PC-9 (cell line): ENCODE measurements at places on chromosomes 12 and 14. TPM values are rescaled to one million over a fixed set of nuclear protein-coding genes. Genes with fewer than 3 reads are reported as not detected.

Gene CGRRF1
- total RNA-seq: 10.3 and 11.3 TPM in 2 replicates

Gene TEX22
- total RNA-seq: 2.6 and 6.5 TPM in 2 replicates

Gene TSHR
- total RNA-seq: not detected in 2 replicates

Gene CDC42BPB
- total RNA-seq: 203 and 209 TPM in 2 replicates

Gene NEUROD4
- total RNA-seq: not detected in 2 replicates

DNA sequence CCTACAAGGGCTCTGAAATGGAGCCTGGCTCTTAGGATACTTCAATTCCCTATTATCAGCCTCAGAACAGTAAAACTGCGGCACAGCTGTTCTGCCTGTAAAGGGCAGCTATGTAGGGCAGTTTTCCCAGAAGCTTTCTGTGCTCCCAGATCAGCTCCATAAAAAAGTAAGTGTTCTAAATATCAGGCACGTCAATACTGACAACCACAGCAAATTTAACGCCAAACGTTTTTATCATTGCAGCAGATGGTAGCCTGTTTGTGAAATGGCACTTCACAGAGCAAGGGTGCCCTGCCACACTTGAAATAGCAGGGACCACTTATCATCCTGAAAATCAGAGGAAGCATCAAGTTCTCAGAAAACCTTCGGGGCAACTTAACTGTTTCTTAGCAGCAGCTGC lies 54.8 kb upstream of the PTHLH start:
- H3K27ac ChIP-seq: peak overlapping the region; percentile 47
- DNase-seq: no peak
- H3K36me3 ChIP-seq: no peaks in the 10 kb centered on the region
- no peaks in the 10 kb centered on the region for H3K27me3 ChIP-seq

DNA sequence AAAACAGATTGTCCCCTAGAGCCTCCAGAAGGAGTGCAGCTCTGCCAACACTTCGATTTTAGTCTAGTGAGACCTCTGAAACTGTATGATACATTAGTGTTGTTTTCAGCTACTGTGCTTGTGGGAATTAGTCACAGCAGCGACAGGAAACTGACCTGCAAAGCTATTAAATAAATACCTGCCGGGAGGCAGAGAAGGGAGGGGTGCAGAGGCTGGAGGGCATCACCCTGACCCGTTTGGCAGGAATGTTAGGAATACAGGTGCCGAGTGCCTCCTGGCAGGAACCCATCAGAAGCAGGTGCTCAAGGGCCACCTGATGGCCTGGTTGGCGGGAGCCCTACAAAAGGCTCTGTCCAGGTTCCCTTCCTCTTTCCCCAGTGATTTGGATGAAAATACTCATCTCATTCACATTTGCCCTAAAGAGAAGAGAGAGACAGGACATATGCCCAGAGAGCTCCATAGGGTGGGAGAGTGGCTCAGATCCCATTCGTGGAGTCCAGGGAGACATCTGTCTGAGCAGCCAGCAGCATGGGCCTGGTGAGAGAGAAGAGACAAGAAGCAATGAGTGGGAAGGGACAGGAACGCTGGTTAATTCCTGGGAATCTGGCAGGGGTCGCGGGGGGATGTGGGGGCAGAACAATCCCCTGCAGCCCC lies 44.6 kb downstream of the C14orf132 start:
- peak overlapping the region; percentile 71 for H3K27ac ChIP-seq
- H3K36me3 ChIP-seq: no peaks in the 10 kb centered on the region
- H3K27me3 ChIP-seq: no peaks in the 10 kb centered on the region
- peak; percentile 53 for DNase-seq
- no peak overlapping the region for H3K4me3 ChIP-seq
- peaks cover 63% of the 10 kb centered on the region for H3K4me1 ChIP-seq

GRCh38 chr12:87846045-87846444 lies 183.2 kb downstream of the C12orf50 start:
- no peak overlapping the region for H3K4me3 ChIP-seq
- no peaks in the 10 kb centered on the region for H3K36me3 ChIP-seq
- no peak overlapping the region for H3K27ac ChIP-seq
- no peaks in the 10 kb centered on the region for H3K4me1 ChIP-seq
- DNase-seq: no peak

- no peak for DNase-seq
- no peak overlapping the region for H3K4me3 ChIP-seq
- no peak overlapping the region for H3K27ac ChIP-seq
- no peaks in the 10 kb centered on the region for H3K27me3 ChIP-seq
These were observed 28.8 kb upstream of the PTGDR start for GRCh38 chr14:52238682-52239081.

- no peaks in the 10 kb centered on the region for H3K36me3 ChIP-seq
- no peak overlapping the region for H3K27ac ChIP-seq
- H3K4me1 ChIP-seq: no peaks in the 10 kb centered on the region
- H3K4me3 ChIP-seq: no peak overlapping the region
- no peaks in the 10 kb centered on the region for H3K27me3 ChIP-seq
- no peak for DNase-seq
These were observed 186.3 kb upstream of the CLEC14A start for GRCh38 chr14:38442208-38442607.

DNA sequence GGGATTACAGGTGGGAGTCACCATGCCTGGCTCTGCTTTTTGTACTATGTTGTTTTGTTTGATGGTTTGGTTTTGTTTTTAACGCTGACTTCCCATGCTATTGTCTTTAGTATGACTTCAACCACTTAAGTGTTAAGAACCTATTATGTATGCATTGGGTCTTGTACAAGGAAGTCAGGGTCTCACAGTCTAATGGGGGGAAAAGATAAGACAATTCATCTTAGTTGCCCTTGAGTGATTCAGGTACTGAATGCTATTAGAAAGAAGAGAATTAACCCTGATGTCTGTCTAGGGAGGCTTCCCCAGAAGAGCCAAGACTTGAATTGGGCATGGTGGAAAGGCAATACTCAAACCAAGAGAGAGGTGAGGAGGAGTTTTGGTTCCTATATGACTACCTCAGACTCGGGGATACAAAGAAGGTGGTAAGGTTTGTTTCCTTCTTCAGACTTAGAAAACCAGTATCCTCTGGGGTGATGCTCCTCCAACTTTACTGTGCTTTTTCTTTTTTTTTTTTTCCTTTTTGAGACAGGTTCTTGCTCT lies 64.6 kb downstream of the SUSD6 start:
- no peaks in the 10 kb centered on the region for H3K27me3 ChIP-seq
- H3K4me1 ChIP-seq: no peaks in the 10 kb centered on the region
- no peak overlapping the region for H3K27ac ChIP-seq
- no peak overlapping the region for H3K4me3 ChIP-seq
- no peak for DNase-seq

DNA sequence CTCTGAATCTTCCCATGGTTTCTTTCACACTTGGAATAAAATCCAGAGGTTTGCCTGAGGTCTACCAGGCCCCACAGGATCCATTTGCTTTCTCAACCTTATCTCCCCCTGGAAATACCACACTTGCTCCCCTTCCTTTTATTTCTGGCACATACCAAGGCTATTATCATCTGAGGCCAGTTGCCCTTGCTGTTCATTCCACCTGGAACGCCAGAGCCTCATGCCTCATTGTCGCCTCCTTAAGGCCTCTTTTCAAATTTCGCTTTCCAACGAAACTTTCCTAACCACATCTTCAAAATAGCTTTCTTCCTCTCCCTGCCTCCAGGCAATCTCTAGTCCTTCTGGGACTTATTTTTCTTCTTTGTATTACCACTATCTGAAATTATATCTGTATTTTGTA lies 11.2 kb upstream of the LRIG3 start:
- H3K4me1 ChIP-seq: no peaks in the 10 kb centered on the region
- H3K27ac ChIP-seq: no peak overlapping the region
- DNase-seq: no peak
- no peak overlapping the region for H3K4me3 ChIP-seq

GRCh38 chr12:54277823-54278276 lies 2.1 kb downstream of the CBX5 start:
- H3K27ac ChIP-seq: peak overlapping the region; percentile 94; the same call in 1 of the 2 replicates
- peaks cover 53% of the 10 kb centered on the region for H3K36me3 ChIP-seq
- peaks cover 22% of the 10 kb centered on the region for H3K4me1 ChIP-seq
- no peaks in the 10 kb centered on the region for H3K27me3 ChIP-seq
- no peak for DNase-seq

DNA sequence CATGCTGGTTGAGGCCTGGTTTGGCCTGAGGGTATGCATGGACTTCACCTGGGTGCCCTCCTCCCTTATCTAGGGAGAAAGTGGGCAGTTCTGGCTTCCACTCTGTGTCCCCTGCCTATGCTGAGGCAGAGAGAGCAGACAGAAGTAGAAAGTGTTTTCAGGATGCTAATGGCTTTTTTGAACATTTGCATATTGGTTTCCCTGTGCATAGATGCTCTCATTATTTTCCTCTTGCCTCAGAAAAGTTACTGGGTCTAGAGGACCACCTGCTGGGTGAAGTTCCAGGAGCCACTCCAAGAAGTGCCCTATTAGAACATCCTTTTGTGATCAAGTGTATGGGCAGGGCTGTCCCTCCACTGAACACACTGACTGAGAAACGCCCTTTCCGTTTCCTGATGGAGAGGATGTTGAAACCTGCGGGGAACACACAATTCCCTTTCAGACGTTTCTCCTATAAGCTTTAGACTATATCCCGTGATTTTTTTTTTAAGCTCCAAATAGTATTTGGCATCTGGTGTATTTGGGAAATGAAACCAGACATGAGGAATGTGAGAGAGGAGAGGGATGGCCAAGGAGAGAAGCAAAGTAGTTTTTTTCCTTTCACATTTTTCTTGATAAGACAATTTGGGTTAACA lies 66.6 kb downstream of the DAAM1 start:
- H3K4me1 ChIP-seq: no peaks in the 10 kb centered on the region
- no peak overlapping the region for H3K27ac ChIP-seq
- no peaks in the 10 kb centered on the region for H3K36me3 ChIP-seq
- no peak overlapping the region for H3K4me3 ChIP-seq

- peaks cover 9% of the 10 kb centered on the region for H3K4me1 ChIP-seq
- no peaks in the 10 kb centered on the region for H3K36me3 ChIP-seq
- no peak for DNase-seq
- no peaks in the 10 kb centered on the region for H3K27me3 ChIP-seq
- H3K4me3 ChIP-seq: no peak overlapping the region
- no peak overlapping the region for H3K27ac ChIP-seq
These were observed 82.0 kb downstream of the CATSPERB start for GRCh38 chr14:91649930-91650329.

- no peak for DNase-seq
- no peak overlapping the region for H3K4me3 ChIP-seq
- no peak overlapping the region for H3K27ac ChIP-seq
- H3K4me1 ChIP-seq: no peaks in the 10 kb centered on the region
- H3K36me3 ChIP-seq: no peaks in the 10 kb centered on the region
These were observed 9.7 kb downstream of the SLC25A47 start for GRCh38 chr14:100332797-100333196.

GRCh38 chr12:68349220-68349621 lies 17.1 kb upstream of the MDM1 start:
- no peaks in the 10 kb centered on the region for H3K4me1 ChIP-seq
- no peak overlapping the region for H3K27ac ChIP-seq
- H3K36me3 ChIP-seq: no peaks in the 10 kb centered on the region
- H3K27me3 ChIP-seq: no peaks in the 10 kb centered on the region
- no peak overlapping the region for H3K4me3 ChIP-seq
- no peak for DNase-seq

- peaks cover 23% of the 10 kb centered on the region for H3K4me1 ChIP-seq
- DNase-seq: no peak
- H3K36me3 ChIP-seq: peaks cover 54% of the 10 kb centered on the region
- peak overlapping the region; percentile 85 for H3K27ac ChIP-seq
- H3K27me3 ChIP-seq: no peaks in the 10 kb centered on the region
These were observed 111.6 kb downstream of the RIN3 start for GRCh38 chr14:92625213-92625612.

- H3K27ac ChIP-seq: peak overlapping the region; percentile 68
- DNase-seq: peak; percentile 46
- H3K4me1 ChIP-seq: peaks cover 23% of the 10 kb centered on the region; the same call in 1 of the 2 replicates
- peak overlapping the region; percentile 68 for H3K4me3 ChIP-seq
- no peaks in the 10 kb centered on the region for H3K36me3 ChIP-seq
- H3K27me3 ChIP-seq: no peaks in the 10 kb centered on the region
These were observed 109.2 kb upstream of the EGLN3 start for GRCh38 chr14:34059925-34060650.

GRCh38 chr14:94659256-94659655 lies 47.1 kb downstream of the SERPINA3 start:
- no peak overlapping the region for H3K27ac ChIP-seq
- H3K27me3 ChIP-seq: no peaks in the 10 kb centered on the region
- no peak for DNase-seq
- no peaks in the 10 kb centered on the region for H3K36me3 ChIP-seq
- H3K4me1 ChIP-seq: no peaks in the 10 kb centered on the region
- H3K4me3 ChIP-seq: no peak overlapping the region

DNA sequence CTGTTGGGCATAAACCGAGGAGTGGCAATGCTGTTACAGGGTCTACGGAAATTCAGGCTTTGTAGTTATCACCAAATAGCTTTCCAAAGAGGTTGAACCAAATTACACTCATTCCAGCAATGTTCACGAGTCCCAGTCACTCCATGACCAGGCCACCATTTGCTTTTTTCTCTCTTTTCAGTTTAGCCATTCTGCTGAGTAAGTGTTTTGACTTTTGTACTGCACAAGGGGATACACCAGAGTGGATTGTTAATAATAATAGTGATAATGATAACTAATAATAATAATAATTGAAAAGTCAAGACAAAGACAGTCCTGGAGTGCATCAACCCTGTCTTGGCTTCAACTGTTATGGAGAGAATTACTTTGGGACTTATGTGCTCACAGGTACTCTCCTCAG lies 343.5 kb downstream of the AACS start:
- H3K4me1 ChIP-seq: no peaks in the 10 kb centered on the region
- H3K27ac ChIP-seq: no peak overlapping the region
- no peak overlapping the region for H3K4me3 ChIP-seq
- no peak for DNase-seq

DNA sequence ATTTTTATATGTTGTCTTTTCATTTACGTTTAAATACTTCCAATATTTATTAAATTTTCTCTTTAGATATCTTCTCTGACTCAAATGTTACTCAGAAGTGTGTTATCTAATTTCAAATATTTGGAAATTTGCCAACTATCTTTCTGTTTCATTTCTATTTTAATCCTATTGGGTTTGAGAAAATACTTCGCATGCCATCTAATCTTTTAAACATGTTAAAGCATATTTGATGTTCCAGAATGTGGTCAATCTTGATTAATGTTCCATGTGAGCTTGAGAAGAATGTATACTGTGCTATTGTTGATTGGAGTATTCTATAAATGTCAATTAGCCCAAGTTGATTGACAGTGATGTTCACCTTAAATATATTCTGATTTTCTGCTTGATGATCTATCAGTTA lies 11.9 kb upstream of the DCN start:
- H3K4me1 ChIP-seq: no peaks in the 10 kb centered on the region
- no peaks in the 10 kb centered on the region for H3K27me3 ChIP-seq
- no peak overlapping the region for H3K27ac ChIP-seq
- no peak overlapping the region for H3K4me3 ChIP-seq
- no peaks in the 10 kb centered on the region for H3K36me3 ChIP-seq
- no peak for DNase-seq
